Esophagus muscularis mucosa (tissue), 4 donors: ENCODE measurements at places on chromosomes 4 and X.

DNA sequence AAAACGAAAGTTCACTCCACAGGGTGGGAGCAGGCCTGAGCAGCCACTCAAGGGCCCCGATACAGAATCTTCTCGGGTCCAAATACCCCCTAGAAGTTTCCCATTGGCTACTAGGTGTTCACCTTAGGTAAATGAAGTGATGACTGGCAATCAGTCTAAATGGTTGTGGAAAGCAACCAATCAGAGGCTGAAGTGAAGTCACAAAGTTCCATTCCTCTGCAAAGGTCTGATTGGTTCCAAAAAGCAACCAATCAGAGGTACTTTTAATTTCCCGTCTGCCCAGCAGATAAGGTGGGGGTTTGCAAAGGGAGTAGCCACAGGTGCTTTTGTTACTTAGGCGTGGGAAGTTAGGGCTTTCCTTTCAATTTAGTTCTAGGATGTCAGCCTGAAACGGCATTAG lies 58.2 kb upstream of the NKAP start:
- DNase-seq = no peak

DNA sequence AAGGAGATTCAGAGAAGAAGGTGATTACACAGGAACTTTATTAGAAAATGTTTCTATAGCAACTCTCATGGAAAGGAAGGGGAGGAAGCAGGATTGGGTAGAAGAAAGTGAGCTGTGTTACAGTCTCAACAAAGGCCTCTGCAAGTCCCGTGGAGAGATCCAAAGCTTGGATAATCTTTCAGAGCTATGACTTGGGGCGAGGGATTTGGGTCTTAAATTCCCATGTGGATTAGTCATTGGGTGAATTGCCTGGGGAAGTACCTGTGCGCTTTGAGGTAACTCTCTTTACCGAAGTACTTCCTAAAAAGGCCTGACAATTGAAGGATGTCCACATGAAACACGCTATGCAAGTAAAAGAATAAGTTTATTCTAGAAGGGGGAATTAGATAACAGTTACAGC lies 133.8 kb upstream of the ANKRD50 start:
- no peak for DNase-seq

DNA sequence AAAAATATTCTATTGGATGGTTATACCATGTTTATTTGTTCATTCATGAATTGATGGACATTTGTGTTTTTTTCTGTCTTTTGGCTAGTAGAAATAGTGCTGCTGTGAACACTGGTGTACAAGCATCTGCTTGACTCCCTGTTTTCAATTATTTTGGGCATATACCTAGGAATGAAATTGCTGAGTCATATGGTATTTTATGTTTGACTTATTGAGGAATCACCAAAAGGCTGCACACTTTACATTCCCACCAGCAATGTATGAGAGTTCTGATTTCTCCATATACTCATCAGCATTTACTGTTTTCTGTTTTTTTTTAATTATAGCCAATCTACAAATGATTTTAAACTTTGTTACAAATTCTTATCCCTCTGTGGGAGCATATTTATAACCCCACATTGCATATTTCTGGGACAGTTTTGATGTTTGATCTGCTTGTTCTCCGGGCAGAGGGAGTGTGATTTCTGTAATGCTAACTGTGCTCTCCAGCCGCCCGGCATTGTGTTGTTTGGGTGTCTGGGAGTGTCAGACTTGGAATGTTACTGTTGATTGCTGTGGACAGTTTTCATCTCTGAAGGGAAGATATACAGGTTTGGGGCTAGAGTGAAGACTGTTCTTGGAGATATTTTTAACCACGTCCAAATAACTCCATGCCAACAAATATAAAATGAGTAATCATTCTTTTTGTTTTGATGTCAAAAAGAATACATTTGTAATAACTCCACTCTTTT lies 60.5 kb upstream of the PGRMC2 start:
- DNase-seq = no peak

GRCh38 chrX:85114776-85115175 lies 111.1 kb downstream of the APOOL start:
- DNase-seq = no peak

DNA sequence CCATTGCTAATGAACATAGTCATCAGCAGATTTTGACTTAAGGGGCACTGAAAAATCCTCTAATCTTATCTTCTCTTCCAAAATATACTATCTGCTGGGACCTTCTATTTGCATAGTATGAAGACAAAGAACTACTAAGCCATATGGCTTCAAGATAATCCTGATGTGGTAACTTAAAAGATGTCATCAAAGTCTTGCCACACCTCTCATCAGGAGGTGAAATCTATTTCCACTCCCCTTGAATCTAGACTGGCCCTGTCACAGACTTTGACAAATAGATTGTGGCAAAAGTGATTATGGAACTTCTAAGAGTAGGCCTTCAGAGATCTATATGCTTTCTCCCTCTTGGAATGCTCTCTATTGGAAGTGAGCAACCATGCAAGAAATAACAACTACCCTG lies 27.3 kb upstream of the TET2 start:
- no peak for DNase-seq

DNA sequence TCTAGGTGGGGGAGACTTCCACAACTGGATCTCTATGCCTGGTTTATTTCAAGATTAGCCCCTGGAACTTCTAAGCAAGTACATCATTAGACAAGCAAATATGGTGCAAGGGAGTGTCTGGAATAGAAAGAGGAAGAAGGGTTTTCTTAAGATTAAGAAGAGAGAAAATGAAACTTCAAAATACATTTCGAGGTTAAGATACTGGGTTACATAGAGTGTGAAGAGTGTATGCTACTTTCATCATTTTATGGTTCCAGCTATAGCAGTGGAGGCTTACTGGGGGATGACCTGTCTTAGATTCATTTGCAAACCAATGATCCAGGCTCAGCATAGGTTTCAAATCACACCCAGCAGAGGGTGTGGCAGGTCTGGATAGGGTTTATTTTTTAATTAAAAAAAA lies 144.4 kb upstream of the GATB start:
- no peak for DNase-seq

DNA sequence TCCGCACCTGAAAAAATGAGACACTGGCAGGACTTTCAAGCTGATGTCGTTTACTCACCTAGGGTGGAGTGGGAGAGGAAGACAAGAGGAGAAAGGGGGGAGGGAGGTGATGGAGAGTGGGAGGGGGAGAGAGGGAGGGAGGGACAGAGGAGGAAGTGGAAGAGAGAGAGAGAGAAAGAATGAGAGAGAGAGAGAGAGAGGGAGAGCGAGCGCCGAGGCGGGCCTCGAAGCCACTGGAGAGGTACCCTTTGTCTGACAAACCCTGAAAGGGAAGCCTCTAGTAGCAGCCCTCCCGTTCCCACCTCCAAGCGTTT lies 296 bp upstream of the ADGRL3 start:
- DNase-seq = no peak

DNA sequence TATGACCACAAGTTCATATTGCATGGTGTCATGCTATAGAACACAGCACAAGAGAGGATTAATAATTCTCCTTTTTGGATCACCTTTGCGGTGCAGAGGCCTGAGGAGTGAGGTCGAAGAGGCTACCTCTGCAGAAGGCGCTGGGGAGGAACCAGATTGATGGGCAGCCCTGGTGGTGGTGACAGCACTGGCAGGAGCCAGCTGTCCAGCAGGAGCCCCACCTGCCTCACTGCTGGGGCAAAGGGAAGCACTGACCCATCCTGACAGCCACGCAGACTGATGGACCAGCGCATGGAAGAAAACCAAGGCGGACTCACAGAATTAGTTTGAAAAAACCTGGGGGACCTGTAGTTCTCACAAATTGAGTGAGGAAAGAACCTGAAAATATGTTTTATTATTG lies 50.9 kb downstream of the COX18 start:
- DNase-seq = no peak

DNA sequence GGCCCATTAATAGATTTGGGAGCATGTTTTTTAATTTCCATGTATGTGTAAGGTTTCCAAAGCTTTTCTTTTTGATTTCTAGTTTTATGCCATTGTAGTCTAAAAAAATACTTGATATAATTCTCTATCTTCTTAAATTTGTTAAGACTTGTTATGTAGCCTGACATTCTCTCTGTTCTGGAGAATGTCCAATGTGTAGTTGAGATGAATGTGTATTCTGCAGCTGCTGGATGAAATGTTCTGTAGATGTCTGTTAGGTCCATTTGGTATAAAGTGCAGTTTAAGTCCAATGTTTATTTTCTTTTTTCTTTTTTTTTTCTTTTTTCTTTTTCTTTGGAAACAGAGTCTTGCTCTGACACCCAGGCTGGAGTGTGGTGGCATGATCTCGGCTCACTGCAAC lies 378.5 kb upstream of the MAD2L1 start:
- no peak for DNase-seq

DNA sequence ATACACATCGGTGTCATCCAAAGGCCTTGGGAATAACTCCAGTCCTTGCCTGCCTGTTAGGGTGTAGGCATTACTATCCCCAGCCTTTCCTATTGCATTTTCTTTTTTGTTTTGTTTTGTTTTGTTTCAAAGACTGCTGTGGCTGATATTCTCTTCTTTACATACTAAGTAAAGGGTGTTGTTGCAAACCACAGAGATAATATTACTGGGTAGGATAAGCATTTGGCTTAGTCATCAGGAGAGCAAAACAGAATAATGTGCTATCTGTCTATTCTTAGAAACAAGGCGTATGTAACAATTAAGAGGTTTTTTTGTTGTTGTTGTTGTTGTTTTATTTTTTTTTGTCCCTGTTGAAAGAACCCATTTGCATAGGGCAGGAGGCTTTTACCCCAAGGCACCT lies 41.8 kb downstream of the UGT2B28 start:
- no peak for DNase-seq

- DNase-seq = no peak
These were observed 15.8 kb upstream of the LDB2 start for GRCh38 chr4:16914208-16914607.

GRCh38 chrX:150456466-150456865 lies 93.3 kb downstream of the MAMLD1 start:
- no peak for DNase-seq

- DNase-seq = no peak
These were observed 57.5 kb upstream of the DYNLT3 start for GRCh38 chrX:37904833-37905232.

DNA sequence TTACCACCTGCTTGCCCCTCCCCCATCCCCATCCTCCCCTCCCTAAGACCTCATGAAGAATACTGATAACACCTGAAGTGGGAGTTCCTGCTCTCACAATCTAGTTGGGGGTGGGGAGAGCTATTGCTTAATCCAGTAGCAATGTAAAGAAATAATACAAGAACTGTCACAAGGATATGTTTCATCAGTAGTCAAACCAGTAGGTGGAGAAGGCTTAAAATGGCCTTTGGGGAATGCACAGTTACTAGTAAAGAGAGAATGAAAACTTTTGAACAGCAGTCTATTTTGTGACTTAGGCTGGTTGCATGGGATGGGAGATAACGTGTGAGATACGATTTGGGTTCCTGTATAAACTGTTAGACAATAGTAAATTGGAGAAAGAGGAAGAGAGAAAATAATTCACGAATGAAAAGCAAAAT lies 6.0 kb downstream of the GALNT7 start:
- no peak for DNase-seq

GRCh38 chr4:38785901-38786402 lies 3.2 kb upstream of the TLR10 start:
- no peak for DNase-seq

DNA sequence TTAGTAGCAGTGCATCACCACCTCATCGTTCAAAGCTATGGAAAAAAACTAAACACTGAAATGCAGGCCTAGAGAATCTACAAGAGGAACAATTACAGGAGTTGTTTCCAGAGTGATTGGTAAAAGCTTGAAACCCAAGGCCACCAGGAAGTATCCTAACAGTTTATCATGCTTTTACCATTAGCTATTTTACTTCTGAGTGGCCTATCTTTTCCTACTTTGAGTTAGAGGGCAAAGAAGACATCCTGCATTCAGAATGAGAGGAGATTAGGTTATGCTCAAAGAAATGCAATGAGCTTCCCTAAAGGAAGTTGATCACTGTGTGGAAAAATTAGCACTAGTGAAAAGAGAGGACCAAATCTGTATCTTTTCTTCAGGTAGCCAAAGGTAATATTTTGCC lies 69.8 kb upstream of the PRSS48 start:
- no peak for DNase-seq

DNA sequence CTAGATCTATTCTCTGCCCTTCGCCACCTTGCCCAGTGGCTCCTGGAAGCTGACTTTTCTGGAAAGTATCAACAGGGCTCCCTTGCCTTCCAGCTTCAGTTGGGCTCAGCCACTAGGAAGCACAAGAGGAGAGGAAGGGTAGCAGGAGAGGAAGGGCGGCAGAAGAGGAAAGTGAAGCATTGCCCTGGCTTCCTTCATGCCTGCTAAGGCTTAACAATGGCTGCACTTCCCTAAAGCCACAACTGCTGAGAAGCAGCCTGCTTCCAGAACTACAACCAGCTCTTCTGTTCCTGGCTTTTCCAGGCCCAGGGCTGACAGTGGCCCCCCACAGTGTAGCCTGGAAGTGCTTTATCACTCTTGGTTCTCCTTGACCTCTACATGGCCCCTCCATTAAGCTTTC lies 29.1 kb upstream of the PGM2 start:
- no peak for DNase-seq

DNA sequence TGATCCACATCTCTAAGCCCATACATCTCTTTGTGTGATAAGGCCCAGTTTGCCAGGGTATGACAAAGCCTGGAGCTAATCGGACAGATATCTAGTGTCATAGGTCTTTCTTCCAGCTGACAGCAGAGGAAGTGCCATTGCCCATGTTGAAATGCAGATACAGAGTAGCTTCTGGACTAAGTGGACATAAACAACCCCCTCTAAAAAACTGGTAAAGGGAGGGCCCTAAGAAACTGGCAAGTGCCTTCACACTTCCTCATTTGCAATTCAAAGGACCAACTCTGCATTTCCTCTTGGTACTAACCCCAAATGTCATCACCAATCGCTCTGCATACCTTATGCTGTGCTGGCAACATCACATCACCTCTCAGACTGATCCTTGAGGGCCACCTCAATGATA lies 20.8 kb downstream of the ARHGEF6 start:
- no peak for DNase-seq

DNA sequence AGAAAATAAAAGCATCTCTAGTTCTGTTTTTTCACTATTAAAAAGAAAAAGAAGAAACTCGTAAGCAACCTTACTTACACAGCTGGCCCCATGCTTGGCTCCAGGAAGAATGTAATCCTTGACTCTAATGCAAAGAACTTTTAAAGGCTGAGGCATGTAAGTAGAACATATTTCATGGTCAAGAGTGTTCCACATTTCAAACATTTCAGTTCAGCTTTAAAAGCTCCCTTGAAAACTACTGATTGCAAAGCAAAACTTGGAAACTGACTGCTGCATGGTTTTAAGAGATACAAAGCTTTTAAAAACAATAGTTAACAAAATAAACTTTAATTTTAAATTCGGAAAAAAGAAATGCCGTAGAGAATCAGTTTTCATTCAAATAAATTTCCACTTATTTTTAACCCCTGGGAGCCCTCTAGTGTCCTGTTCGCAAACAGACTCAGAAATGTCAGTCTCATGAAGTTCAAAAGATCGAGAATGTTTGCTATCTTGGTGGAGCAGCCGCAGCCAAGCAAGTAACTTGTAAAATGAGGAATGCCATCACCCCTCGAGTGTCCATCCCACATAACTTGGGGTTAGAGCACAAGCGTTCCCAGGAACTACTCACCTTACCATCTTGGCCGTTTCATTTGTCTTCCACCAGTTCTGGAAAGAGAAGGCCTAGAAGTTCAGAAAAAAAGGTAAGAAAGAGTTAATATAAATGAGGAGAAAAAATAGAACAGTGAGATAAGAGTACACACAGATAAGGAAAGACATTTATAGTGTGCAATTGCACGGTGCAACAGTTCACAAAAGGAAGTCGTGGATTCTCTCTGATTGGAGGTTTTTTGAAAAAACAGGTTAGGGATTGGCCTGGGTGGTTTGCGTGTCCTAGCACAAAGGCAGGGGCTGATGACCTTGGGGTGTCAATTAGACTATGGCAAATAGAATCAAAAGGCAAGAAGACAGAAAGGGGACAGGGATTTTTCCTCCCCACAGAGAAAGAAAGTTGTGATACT lies at the start of gene GASK1B:
TSS of gene GASK1B (minus strand) at position 765 of the 998 bp plus-strand sequence. CDS start 1,650 bp downstream, outside the sequence.
- no peak for DNase-seq
